ENCODE measurements at places on chromosomes 12 and 14.

- DNase-seq = peak; percentile 22
These were observed 51.0 kb downstream of the SPPL3 start for GRCh38 chr12:120853188-120853587.

DNA sequence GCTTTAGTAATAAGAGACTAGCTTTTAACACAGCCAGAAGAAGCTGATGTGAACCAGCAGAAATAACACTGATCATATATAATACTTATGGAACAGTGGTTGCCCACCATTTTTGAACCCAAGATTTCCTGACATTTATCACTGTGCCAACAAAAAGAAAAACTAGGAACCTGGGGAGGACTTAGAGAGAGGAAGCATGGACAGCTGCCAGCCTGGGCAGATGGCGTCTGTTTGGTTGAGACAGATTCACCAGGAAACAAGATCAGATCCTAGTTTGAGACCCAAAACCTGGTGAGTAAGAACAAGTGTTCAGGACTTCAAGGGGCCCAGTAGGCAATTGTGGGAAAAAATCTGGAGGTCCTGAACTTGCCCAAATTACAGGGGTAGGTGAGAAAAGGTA is 95.3 kb downstream of the BICD1 start:
- DNase-seq = no peak

DNA sequence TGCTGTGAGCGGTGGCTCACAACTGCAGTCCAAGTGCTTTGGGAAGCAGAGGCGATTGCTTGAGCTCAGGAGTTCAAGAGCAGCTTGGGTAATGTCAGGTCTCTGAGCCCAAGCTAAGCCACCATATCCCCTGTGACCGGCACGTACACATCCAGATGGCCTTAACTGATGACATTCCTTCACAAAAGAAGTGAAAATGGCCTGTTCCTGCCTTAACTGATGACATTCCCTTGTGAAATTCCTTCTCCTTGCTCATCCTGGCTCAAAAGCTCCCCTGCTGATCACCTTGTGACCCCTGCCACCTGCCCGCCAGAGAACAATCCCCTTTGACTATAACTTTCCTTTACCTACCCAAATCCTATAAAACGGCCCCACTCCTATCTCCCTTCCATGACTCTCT is 48.6 kb downstream of the SLC25A47 start:
- no peak for DNase-seq

DNA sequence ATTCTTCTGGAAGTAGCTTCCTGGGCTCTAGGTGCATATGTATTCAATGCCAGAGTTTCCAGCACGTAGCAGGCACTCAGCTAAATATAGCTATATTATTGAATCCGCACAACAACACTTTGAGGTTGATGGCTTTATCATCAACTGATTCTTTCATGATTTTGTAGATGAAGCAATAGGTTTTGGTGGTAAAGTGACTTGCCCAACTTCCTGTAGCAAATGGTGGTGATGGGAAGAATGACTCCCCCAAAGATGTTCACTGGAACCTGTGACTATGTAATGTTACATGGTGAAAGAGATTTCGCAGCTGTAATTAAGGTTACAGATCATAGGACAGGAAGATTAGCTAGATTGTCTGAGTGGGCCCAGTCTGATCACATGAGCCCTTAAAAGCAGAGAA is 3.2 kb downstream of the TDRD9 start:
- DNase-seq = no peak

GRCh38 chr12:116484807-116485206 is 74.4 kb upstream of the MAP1LC3B2 start:
- no peak for DNase-seq

Data from fibroblast of skin of right biceps (primary cell).